ENCODE measurements at places on chromosomes 2 and 18.

DNA sequence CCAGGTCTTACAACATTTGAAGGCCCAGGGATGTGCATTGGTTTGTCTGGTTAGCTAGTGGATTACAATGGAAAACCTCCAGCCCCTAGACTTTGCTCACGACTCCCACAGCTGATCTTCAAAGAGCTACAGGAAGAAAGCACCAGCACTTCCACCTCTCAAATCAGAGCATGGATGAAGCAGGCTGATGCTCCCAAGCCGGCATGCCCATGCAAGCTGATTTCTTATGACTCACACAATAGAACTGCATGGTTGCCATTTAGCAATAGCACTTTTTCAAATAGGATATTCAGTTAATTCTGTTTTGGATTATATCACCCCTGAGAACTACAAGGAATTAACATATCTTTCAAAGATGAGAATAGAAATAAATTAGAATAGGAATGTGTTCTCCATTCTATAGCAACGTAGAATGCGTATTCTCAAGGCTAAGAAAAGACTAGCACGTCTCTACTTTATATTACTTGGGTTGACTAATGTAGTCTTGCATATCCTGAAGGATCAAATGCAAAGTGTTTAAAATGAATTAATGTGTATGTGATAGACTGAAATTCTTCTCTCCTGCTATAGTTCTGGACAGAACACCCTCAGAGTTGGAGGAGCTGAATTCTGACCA is 292.4 kb downstream of the TRIB2 start:
- no peak for DNase-seq

DNA sequence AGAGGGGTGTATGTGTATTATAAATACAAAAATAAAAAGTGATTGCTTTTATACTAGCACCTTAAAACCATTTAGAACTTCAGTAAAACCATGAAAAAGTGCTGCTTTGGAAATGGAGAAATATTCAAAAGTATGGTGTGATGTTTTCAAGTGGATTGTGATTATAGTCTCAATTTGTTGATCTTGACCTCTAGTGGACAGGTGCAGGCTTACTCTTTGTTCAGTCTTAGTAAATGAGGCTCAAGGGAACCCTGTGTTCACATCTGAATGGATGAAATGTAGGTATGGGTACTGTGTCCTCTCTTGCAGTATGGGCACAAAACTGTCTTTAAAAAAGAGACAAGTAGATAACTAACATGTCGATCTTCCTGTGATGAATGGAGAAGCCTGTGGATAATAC is 145.8 kb downstream of the MCFD2 start:
- DNase-seq = no peak

GRCh38 chr2:166334805-166335204 is 40.9 kb downstream of the SCN9A start:
- DNase-seq = no peak

GRCh38 chr2:66872081-66872985 is 437.4 kb downstream of the MEIS1 start:
- no peak for DNase-seq

DNA sequence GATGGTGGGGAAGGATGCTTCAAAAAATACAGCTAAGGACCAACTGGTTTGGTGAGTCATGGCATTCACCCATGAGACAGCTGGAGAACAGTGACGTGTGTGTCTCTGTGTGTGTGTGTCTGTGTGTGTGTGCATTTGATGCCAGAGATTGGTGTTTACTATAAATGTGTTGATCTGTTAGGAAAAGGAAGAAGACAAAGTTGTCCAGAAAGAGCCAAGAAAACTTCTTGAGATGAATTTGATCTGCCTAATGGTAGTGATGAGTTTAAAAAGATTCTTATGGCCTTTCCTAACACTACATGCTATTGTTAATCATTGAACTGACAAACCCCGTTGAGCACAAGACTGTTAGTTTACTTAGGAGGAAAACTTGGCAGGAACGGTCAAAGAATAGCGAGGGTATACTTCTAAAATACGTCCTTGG is 36.4 kb upstream of the IL1R1 start:
- DNase-seq = no peak

DNA sequence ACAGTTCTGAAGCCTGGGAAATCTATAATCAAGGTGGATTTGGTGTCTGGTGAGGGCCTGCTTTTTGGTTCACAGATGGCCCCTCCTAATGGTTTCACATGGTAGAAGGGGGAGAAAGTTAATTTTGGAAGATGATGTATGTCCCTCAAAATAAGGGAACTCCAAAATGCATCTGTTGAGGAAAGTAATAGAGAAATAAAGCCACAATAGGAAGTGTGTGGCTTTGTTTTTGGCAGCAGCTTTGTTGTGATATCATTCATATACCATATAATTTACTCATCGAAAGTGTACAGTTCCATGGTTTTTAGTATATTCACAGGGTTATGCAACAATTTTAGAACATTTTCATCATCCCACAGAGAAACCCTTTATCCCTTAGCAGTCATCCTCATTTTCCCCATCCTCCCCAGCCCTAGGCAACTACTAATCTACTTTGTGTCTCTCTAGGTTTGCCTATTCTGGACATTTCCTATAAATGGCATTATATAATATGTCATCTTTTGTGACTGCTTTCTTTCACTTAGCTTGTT is 274.0 kb upstream of the FAM98A start:
- peak; percentile 6 for DNase-seq

Data from hematopoietic multipotent progenitor cell treated with erythropoietin and hydrocortisone succinate and interleukin-3 and kit ligand, for 6 days (in vitro differentiated cells).